DND-41 (cell line): ENCODE measurements at places on chromosomes 2 and 18.

GRCh38 chr18:12703664-12704063 lies 822 bp downstream of the PSMG2 start:
- peak; percentile 23 for DNase-seq

DNA sequence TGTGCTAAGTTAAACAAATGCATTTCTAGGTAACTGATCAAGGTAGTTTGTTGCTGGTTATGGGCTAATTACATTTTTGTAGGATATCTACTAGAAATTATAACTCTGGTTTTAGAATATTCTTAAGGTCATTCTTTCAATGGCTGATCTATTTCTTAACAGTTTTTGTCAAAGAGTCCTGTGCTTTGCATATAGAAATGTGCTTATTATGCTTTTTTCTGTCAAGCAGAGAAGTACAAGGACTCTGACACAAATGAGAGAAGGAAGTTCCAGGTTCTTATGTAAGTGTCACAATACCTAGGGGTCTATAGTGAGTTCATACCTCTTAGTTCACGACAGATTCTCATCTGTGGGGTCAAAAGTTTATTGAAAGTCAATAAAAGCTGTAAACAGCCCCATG lies 88.4 kb downstream of the MYO3B start:
- DNase-seq = no peak

- no peak for DNase-seq
Measured at GRCh38 chr2:49028101-49028500, 126.2 kb downstream of the FSHR start.

GRCh38 chr2:232316461-232317330 lies 61.9 kb upstream of the ALPP start:
- DNase-seq = no peak

DNA sequence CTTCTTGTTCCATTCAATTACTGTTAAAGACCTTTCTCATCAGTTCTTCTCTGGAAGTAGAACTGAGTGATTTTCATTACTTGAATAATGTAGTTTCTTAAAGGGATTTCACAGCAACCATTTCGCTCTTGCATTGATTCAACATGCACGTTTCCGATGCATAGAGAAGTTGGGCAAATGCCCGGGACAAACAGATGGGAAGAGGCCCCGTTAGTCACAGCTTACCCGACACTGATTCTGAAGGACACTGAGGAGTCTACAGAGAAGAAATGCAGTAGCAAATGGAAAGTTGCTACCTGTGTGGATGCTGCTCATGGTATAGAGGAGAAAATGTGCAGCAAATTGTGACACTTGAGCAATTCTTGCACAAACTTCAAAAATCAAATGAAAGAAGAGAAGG lies 32.3 kb upstream of the GCG start:
- DNase-seq = no peak

DNA sequence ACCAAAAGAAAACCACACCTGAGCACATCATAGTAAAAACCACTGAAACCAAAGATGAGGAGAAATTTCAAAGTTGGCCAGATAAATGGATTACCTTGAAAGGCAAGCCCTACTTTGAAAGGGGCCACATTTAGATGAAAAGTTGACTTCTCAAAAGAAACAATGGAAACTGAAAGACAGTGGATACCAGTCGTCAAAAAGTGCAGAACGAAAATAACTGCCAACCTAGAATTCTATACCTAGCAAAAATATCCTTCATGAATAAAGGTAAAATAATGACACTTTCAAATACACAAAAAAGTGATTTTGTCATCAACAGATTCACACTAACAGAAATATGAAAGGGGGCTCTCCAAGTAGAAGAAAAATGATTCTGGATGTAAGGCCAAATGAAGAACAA lies 18.4 kb downstream of the NEU4 start:
- DNase-seq = no peak

DNA sequence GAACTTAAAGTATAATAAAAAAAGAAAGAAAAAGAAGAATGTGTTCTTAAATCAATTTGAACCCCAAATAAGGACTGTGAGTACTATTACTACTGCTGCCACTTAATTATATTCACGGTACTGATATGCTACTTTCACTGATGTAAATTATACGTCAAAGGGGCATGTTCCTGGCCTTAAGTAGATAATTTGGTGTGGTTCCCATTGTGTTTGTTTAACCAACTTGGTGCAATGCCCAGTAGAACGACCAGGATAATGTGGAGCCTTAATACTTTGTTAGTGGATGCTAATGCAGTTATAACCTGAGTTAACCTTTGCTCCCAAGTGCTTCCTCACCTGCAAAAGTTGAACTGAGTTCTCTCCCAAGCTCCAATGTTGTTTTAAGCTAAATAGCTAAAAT lies 142.0 kb downstream of the NR4A2 start:
- DNase-seq = no peak

- DNase-seq = no peak
Measured at GRCh38 chr2:43777306-43777926, 3.6 kb downstream of the DYNC2LI1 start.

GRCh38 chr2:65450393-65450792 lies 18.0 kb upstream of the SPRED2 start:
- no peak for DNase-seq

DNA sequence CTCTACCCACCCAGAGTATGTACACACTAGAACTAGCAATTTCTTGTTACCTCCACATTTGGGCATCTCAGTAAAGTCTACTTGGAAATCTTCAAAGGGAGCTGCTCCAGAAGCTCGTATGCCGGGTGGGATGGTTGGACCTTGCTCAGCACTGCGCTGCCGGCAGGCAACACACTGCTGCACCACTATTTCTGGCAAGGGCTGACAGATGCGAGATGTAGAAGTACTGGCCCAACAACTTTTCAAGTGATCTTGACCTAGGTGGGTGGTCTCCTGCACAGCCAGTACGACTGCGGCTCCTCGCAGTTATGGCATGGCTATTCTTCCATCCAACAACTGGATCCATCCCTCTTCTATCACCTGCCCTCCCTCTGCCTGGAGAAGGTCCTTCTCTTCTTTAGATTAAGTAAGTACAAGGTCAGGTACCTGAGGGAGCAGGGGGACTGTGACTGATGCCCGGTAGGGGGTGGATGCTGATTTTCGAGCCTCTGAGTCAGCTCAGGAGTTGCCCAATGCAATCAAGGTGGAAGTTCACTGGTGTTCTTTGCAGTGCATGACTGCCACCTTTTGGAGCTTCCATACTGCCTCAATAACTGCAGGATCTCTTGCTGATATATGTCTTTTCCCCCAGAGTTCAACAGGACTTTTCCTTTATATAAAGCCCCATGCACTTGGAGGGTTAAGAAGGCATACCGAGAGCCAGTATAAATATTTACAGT lies 100.4 kb upstream of the SLC1A4 start:
- DNase-seq = no peak

DNA sequence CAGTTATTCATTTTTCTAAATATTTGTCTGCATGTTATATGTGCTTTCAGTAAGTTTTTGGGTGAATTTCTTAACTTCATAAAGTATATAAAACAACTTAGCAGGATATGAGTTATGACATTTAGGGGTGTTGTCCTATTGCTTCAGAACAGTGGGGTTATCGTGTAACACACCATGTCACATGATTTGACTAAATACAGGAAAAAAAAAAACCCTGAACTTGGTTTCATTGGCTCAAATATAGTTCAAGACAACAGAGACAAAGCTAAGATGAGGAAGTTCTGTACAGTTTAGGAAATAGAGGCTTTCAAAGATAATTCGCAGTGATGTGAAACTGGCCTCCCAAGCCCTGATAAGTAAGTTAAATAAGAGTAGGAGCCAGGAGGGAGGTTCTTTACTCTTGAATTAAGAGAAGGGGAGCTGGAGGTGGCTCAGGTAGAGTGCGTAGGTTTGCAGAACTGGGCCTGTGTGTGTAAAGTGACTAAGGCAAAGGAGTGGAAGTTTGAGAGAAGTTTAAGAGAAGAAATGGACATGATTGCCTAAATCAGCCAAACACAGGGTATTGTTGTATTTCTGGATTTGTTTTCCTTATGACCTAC lies 53.9 kb downstream of the LIMS1 start:
- no peak for DNase-seq

DNA sequence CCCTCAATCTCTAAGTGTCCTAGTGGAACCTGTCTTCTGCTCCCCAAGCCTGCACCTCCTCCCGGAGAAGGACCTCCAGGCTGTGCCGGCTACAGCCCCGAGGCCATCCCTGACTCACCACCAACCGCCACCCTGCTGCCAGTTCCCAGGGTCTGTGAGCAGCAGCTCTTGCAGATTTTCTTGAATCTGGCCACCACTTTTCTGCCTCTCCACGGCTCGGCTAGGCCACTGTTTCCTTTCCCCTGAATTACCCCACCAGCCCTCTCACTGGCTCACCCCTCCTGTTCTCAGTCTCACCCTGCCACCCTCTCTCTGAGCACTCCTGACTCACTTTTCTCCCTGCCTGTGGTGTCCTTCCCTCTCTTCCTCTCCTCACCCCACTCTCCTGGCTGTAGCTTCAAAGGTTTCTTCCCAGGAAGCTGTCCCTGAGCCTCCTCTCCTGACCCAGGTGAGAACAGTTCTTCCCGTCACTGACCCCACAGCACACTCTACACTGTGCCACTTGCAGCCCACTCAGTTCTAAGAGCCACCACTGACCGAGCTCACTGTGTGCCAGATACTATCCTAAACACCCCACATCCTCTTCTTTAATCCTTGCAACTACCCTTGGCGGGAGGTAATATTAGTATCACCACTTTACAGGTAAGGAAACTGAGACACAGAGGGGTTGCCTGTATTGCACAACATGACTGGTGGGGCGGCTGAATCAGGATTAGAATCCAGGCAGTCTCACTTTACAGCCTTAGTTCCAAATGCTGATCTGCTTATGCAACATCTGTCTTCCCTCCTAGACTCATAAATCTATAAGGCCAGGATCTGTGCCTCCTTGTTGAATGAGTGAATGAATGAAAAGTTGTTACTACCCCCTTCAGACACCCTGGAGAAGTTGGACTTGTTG lies 111.6 kb downstream of the SMAD7 start:
- no peak for DNase-seq

DNA sequence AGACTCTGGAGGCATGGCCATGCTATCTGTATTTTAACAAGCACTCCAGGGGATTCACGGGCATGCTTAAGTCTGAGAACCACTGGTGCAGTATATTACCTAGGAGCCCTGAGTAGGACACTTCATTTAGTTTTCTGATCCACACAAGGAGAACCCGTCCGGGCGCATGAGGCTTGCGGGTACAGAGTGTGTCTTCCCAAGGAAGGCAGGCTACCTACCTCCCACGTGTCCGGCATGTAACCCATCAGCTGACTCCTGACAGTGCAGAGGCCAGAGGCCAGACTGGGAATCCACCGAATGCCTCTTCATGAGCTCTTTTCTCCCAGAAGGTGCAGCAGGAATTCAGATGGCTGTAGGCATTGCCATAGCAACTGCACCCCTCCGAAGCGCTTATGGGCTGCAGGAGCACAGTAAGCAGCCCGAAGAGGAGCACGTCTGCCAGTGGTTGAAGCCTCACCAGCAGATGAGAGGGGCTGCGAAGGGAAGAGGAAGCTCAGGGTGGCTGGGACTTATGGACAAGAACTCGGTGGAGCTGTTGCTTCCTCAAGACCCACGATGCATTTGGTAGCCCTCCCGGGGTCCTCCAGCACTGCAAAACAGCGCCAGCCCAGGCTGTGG lies 33.8 kb upstream of the DNMT3A start:
- DNase-seq = no peak

- no peak for DNase-seq
Measured at GRCh38 chr2:134269972-134270735, 16.3 kb downstream of the MGAT5 start.

DNA sequence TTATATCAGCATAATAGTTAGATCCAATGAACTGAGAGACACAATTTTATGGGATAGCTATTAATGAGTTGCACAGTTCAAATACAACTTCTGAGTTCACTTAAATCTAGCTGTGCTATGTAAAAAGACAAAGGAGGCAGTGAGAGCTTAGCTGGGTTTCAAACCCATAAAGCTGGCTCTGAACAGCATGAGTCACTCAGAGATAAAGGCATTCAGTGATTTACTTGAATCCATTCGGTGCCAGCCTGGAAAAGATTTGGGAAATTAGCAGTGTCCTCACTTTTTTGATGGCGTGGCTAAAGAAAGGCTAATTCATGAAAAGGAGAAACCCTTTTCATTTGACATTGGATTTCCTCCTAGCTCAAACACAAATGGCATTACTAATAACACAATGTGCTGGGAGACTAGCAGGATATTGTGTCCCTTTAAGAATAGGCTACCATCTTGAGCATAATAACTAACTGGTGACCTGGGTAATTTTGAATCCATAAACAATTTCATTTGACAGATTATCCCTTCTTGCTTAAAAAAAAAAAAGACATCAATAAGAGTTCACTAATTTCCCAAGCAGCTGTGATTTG lies 98.4 kb upstream of the NEUROD1 start:
- DNase-seq = no peak

- no peak for DNase-seq
Measured at GRCh38 chr18:57589161-57589560, 2.7 kb upstream of the FECH start.

DNA sequence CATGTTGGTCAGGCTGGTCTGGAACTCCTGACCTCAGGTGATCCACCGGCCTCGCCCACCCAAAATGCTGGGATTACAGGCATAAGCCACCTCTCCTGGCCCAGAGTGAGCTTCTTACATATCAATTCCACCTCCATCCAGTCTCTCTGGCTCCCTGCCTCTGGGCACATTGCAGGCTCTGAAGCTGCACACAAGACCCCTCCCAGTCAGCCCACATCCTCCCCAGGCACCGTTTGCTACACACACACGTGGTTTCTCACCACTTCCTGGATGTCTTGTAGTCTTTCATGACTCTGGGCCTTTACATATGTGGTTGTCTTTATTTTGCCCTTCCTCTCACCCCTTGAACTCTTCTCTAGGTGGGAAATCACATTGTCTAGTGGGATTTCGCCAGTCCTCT lies 64.0 kb upstream of the CABLES1 start:
- peak; percentile 96 for DNase-seq

DNA sequence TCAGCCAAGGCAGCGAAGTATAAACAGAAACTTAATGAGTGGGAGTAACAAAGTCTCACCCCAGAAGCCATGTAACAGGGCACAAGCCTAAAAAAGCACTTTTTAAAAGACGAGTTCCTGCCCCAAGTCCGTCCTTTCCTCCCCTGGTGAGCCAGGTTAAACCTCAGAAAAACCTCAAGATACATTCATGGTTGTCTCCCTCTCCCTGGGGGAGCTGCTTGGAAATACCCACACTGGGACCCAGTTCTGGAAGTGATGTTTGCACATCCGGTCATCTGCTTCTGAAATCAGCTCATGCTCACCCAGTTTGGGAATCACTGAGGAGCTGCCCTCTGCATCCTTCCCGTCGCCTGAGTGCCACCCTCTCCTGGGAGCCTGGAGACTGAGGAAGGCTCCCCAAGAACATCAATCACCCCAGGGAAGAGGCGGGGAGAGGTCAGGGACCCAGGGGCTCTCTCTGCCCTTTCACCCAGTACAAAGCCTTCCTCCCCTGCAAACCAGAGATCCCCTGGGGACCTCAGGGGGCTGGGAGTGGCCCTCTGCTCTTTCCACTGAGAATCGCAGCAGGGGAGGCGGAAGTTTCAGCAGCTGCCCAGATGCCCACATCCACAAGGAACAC lies 150.6 kb upstream of the AGAP1 start:
- no peak for DNase-seq

GRCh38 chr18:76274468-76275289 lies 220.4 kb downstream of the ZNF516 start:
- DNase-seq = no peak

- no peak for DNase-seq
Measured at GRCh38 chr2:36539631-36540030, 58.3 kb downstream of the FEZ2 start.

GRCh38 chr2:158900345-158900744 lies 68.1 kb upstream of the TANC1 start:
- no peak for DNase-seq

GRCh38 chr2:161947406-161947805 lies 126.6 kb downstream of the DPP4 start:
- no peak for DNase-seq

- DNase-seq = peak; percentile 7
Measured at GRCh38 chr2:53568469-53568868, 199.1 kb upstream of the CHAC2 start.
